Fibroblast of lung (primary cell): ENCODE measurements at places on chromosomes 13 and 19.
A peak's percentile ranks its signal among the peaks of the same experiment; 100 is the strongest.

DNA sequence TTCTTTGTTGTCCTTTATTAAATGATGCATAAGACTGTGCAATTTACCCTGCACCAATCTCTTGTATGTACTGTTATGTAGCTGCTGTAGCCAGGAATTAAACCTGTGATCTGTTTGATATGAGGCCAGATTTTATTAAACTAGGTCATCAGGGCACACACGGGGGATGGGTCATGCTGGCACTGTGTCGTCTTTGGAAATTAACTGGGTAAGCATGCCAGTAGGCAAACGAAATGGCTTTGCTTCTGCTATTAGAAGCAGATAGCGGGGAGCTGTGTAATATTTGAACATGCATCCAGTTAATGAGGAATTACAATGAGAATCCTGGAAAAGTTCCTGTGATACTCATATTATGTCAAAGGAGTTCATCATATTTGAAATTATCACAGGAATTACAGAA, 23.5 kb downstream of the MTUS2 start:
- DNase-seq = no peak

GRCh38 chr19:58521651-58522050, 2.0 kb upstream of the ZBTB45 start:
- DNase-seq = no peak

DNA sequence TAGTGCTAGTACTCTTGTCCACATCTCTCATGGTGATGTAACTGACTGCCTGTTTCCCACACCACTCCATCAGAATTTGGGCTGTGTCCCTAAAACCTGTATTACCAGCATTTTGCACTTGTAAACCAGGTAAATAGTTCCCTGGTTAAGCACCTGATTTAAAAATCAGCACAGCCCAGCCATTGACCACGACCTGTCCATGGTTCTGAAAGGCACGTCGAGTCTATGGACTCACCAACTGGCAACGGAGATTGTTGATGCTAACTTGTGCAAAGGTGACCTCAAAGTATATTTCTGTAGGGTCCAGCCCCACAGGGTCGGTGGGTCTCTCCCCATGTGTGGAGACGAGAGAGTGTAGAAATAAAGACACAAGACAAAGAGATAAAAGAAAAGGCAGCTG, 46.7 kb upstream of the ZNF835 start:
- no peak for DNase-seq

- no peak for DNase-seq
These were observed 2.2 kb downstream of the ZNF83 start for GRCh38 chr19:52635786-52636570.

GRCh38 chr13:65090186-65090585, 2139.9 kb downstream of the PCDH9 start:
- DNase-seq = no peak

- DNase-seq = peak; percentile 56
These were observed 11.9 kb downstream of the KLF2 start for GRCh38 chr19:16336571-16336970.

- peak; percentile 31 for DNase-seq
These were observed 806 bp downstream of the ZNF90 start for GRCh38 chr19:20078581-20079031.

GRCh38 chr13:105471673-105472072, 1063.8 kb downstream of the EFNB2 start:
- peak; percentile 83 for DNase-seq

DNA sequence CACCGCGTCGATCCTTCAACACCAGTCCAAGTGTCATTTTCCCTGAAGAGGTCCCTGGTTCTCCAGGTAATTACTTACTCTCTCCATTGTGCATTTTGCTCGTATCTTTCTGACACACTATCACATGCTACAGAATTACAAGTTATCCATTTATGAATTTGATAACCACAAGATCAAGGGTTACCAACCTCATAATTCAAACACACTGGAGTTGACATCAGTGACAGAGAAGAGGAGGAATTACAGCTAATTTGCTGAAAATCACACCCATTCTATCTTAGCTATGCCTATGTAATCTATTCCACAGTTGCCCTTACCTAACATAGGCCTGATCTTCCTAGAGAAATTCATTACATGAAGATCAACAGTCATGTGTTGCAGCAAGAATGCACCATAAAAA, 14.2 kb downstream of the ZC3H13 start:
- DNase-seq = no peak

- DNase-seq = no peak
These were observed 30.6 kb downstream of the MCF2L start for GRCh38 chr13:112999414-113000177.

GRCh38 chr13:112443995-112444311, 67.8 kb downstream of the SPACA7 start:
- DNase-seq = peak; percentile 26

GRCh38 chr19:2096034-2096479, at the start of gene MOB3A:
Gene MOB3A, minus strand, starts transcription at chr19:2096326. Its CDS starts 17,766 bp downstream, at chr19:2078560.
- DNase-seq = peak; percentile 96

- peak; percentile 16 for DNase-seq
These were observed 881.9 kb downstream of the SLITRK6 start for GRCh38 chr13:84917252-84917878.

GRCh38 chr13:67052550-67053490, 177.3 kb downstream of the PCDH9 start:
- no peak for DNase-seq

- peak; percentile 39 for DNase-seq
These were observed 48.9 kb upstream of the TNFSF11 start for GRCh38 chr13:42525035-42525504.

DNA sequence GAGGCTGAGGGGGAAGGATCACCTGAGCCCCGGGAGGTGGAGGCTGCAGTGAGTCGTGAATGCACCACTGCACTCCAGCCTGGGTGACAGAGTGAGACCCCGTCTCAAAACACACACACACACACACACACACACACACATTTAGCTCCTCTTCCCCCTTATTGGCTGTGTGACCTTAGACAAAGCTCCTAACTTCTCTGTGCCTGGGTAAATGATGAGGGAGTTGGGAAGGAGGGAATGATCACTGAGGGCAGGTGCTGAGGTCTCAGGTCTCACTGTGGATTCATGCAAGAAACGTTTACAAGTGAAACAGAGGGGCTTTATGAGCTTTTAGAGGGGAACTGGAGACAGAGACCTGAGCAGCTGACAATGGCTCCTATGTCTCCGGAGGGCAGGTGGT, 16.9 kb upstream of the BCL3 start:
- no peak for DNase-seq

- no peak for DNase-seq
These were observed 30.8 kb downstream of the KLF2 start for GRCh38 chr19:16355293-16356043.

- peak; percentile 59 for DNase-seq
These were observed 15.6 kb downstream of the TUBGCP3 start for GRCh38 chr13:112572366-112572765.

DNA sequence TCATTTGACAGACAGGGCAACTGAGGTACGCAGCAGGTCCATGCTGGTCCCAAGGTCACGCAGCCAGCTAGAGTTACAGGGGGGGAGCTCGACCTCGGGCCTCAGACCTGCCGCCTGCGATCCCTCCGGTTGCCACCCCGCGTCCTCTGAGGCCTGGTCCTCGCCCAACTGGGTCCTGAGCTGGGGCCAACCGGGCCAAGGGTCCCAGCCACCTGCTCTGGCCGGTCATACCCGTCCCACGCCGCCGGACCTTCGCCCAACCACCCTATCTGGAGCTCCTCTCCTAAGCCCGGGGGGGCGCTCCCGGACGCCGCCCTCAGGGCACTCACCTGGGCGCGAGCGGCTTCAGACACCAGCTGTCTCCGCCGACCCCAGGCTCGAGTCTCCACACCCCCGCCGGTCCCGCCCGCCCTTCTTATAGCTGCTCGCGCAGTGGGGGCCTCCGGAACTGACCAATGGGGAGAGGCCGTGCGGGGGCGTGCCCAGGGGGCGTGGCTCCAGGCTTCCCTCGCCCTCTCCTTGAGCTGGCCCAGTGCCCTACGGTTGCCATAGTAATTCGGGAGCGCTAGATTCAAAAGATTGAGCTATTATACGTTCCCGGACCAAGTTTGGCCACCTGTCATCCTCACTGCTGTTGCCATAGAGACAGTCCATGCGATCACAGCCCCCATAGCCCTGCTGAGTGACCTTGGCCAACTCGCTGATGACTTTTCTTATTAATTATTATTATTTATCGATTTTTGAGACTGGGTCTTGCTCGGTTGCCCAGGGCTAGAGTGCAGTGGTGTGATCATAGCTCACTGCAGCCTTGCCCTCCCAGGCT, at the start of gene PLIN5:
Gene PLIN5 (minus strand): TSS at position 389 of the 823 bp plus-strand sequence. CDS start 1,150 bp downstream, outside the sequence.
- DNase-seq = peak; percentile 47

DNA sequence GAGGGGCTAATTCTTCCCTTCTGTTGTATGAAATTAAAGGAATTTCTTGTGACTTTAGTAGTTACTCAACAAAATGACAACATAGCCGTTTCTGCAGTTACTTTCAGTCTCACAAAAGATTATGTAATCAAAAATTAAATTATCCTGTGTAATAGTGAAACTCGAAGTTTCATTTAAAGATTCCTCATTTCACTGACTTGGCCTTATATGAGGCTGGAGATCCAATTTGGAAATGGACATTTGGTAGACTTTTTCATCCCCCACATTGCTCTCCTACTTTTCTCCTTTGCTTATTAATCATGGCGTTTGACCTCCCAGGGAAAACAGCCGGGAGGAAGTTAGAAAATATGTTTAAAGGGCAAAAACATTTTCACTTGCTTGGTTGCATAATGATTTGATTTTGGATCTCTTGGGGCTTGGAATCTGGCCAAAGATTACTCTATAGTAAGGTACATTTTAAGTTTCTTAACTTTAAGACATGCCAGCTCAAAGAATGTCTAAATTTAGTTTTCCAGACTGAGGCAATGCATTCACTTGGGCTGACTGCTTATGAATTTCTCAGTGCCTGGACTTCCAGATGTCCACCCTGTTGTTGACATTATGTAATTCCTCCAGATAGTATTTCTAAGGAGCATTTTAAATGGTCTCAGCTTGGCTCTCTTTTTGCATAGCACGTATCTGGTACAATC, 1364.9 kb upstream of the MIR17HG start:
- DNase-seq = peak; percentile 48

DNA sequence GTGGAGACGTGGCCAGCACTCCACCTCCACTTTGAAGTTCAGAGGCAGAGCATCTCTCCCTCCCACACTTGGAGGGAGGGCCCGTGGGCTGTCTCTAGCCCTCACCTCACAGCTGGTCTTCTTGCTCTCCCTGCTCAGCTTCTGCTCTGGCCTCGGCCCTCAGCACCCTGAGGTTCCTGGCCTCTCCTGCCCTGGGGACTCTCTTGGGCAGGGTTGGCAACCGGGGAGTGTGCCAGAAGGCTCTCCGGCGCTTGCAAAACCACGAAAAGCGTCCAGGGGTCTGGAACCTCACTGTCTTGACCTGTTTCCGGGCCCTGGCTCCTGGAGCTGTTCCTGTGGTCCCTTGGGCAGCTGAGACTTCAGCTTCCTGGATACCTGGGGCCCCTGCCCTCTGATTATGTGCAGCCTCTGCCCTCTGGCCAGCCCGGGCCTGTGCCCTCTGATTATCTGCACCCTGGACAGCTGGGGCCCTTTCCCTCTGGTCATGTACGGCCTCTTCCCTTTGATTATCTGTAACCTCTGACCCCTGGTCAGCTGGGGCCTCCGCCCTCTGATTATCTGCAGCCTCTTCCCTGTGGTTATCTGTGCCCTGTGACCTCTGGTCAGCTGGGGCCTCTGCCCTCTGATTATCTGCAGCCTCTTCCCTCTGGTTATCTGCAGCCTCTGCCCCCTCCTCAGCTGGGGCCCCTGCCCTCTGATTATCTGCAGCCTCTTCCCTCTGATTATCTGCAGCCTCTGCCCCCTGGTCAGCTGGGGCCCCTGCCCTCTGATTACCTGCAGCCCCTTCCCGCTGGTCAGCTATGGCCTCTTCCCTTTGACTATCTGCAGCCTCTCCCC, 2.1 kb downstream of the CCDC8 start:
- DNase-seq = no peak

GRCh38 chr13:33787051-33787591, 30.8 kb upstream of the RFC3 start:
- DNase-seq = no peak

- no peak for DNase-seq
These were observed 1.8 kb downstream of the ABHD13 start for GRCh38 chr13:108220041-108220440.
